WERI-Rb-1 (cell line): ENCODE measurements at places on chromosomes 1 and 21.

DNA sequence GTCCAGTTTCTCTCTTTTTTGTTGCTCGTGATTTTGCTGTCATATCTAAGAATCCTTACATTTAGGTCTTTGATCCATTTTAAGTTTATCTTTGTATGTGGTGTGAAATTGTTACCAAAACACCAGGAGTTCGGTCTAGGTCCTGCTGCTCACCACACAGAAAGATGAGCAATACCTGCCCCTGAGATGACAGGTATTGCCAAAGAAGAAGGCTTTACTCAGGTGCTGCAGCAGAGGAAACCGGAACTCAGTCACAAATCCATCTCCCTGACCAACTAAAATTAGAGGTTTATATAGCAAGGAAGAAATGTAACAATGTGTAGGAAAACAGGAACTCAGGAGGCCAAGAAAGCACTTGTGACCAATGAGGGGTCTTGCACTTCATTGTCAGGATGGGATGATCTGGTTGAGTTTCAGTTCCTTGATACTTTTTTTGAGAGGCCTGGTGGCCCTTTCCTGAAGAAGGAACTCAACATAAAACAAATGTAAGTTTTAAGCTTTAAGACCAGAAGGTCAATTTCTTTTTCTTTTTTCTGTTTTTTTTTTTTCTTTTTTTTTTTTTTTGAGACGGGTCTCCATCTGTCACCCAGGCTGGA lies 16.5 kb upstream of the SETDB1 start:
- DNase-seq, result no peak

GRCh38 chr1:228978484-228979324 lies 243.4 kb downstream of the RHOU start:
- DNase-seq, result no peak

DNA sequence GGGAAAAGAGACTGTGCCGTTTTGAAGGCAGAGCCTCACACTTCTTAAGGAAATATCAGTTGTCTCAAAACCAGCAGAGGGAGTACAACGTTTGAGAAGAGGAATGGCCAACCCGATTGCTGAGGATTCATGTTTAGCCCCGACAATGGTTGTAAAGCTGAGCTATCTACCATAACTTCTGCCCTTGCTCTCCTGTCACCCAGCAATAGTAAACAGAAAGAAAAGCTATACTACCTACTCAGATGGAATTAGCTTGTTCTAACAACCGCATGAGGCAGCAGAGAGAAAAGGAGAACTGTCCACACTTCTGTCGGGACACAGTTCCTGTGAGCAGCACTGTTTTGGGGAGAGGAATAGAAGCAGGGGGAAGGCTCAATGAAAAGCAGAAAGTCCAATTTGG lies 91.2 kb downstream of the SLC45A1 start:
- DNase-seq, result no peak

DNA sequence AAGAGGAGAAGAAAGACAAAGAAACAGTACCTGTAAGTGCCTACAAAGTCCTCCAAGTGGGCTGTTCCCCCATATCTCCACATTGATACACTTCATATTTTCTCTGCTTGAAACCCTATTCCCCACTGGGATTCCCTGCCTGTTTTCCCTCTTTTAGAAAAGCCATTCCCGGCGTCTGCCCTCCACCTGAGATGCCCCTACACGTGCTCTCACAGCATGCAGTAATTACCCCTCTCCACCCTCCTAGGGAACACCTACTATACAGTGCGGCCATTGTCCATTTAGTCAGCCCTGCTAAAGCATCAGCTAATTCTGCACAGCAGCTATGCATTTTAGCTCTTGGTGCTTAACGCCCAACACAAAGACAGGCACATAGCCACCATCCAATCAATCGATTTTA lies 135.7 kb upstream of the TIAM1 start:
- no peak for DNase-seq

GRCh38 chr1:18148461-18148860 lies 40.9 kb downstream of the IGSF21 start:
- DNase-seq, result no peak

DNA sequence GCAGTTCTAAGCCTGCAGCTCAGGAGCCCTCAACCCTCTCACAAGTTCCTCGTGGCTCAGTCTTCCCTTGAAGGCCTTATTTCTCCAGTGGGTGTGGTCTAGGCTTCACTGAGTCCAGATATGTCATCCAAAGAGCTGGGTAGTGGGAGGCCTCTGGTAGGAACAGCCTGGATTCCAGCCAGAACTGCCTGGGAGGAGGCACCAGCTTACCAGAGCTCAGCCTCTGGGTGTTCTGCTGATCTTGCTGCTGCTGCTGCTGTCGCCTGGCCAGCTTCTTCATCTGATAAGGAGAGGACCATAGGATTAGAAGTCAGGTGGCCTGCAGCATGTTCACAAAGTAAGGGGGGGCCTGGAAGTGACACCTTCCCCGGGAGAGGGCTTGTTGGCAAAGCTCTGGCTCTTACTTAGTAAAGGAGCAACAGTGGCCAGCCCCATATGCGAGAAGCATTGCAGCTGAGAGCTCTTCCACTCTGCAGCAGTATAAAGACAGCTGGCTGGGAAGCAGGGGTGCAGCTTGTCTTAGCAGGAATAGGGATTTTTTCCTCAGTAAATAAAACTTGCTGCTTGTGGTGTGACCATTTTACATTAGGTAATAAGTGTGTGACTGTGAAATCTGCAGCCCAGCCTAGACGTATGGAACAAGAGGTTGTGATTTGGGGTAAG lies 148.5 kb downstream of the LMX1A start:
- DNase-seq, result peak; percentile 51

GRCh38 chr1:220330265-220330664 lies 58.0 kb upstream of the RAB3GAP2 start:
- peak; percentile 73 for DNase-seq

DNA sequence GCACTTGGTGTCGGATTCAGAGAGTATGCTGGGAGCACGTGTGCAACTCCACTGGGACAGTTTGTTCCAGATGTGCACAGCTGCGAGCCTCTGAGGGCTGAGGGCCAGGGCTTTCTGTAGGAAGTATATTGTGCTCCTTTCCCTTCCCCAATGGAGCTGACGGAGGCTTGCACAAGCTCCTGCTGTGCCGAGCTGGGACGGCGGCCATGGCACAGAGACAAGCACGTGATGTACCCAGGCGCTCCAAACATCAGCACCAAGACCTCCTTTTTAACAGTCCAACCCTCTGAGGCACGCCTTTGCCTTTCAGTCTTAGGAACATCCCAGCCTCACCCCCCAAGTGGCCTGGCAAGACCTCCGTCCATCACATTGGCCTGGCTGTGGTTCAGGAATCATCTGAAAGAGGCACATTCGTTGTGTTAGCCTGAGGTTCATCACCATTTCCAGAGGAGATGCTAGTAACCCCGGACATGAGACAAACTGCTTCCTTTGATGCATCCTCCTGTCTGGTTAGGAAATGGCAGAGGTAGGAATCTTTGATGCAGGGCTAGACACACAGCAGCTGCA lies 339.2 kb upstream of the KAZN start:
- DNase-seq, result no peak

GRCh38 chr1:101313356-101313755 lies 76.5 kb downstream of the S1PR1 start:
- no peak for DNase-seq

DNA sequence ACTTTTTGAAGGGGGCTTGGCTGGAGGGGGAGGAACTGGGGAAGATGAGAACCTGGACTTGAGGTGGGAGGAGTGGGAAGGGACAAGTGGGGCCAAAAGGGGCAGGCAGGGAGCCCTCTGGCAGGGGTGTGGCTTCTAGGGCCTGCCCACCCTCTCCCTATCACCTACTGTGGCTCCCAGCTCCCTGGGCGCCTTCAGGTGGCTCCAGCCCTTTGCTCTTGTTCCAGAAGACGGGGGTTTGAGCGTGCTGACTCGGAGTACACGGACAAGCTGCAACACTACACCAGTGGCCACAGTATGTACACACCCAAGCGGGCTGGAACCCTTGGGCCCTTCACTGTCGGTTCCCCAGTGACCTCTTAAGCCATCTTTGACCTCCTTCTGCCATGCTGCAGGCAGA lies 76.5 kb downstream of the LACTBL1 start:
- DNase-seq, result no peak

DNA sequence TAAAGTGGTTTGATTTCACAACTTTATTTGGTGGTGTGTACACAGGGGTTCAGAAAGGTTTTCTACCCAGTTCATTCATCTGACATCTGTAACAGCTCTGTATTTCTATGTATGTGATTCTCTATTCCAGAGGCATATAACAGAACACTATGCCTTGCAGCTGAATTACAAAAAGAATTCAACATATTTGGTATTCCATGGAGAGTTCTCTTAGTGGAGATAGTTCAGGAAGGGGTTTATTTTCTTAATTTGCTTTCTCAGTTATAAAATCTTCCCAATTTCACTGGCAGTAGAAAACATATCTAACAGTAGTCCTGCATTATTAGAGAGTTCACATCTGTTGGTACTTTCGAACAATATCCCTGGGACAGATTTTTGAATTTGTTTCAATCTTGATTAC lies 207.9 kb upstream of the LYPLAL1 start:
- DNase-seq, result no peak

- no peak for DNase-seq
These were observed 2.0 kb downstream of the FCER1G start for GRCh38 chr1:161216945-161217712.

DNA sequence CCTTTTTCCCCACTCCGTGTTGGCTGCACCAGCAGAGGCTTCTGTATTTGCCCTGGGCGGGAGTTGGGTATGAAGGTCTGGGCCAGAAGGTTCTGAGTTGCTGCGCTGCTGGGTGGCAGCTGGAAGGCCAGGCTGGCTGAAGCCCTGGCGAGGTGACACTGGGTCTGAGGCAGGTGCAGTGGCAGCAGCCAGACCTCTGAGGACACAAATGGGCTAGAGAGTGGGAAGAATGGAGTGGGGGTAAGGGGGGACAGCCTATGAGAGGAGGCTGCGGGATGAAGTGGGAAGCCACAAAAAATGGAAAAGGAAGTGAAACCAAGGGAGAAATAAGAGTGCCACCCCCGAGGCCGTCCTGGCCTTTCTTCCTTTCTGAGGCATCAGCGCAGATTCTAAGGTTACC lies 53.2 kb downstream of the STX6 start:
- no peak for DNase-seq

- no peak for DNase-seq
These were observed 2.6 kb upstream of the SLC30A1 start for GRCh38 chr1:211581526-211581925.

GRCh38 chr1:70327306-70328076 lies 27.0 kb downstream of the ANKRD13C start:
- no peak for DNase-seq

DNA sequence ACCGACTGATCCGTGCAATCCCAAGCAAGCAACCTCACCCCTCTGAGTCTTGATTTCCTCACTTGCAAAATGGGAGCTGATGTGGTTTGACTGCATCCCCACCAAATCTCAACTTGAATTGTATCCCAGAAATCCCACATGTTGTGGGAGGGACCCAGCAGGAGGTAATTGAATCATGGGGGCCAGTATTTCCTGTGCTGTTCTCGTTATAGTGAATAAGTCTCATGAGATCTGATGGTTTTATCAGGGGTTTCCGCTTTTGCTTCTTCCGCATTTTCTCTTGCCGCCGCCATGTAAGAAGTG lies 58.4 kb downstream of the FHAD1 start:
- DNase-seq, result no peak
